ENCODE measurements at places on chromosomes 16 and 17.
A peak's percentile ranks its signal among the peaks of the same experiment; 100 is the strongest.

GRCh38 chr17:41058741-41059140 is 1.2 kb downstream of the KRTAP2-3 start:
- DNase-seq: no peak

GRCh38 chr17:31371511-31372097 is 19.9 kb upstream of the RAB11FIP4 start:
- peak; percentile 13 for DNase-seq

GRCh38 chr17:16150251-16150856 is 65.0 kb downstream of the NCOR1 start:
- DNase-seq: no peak

GRCh38 chr16:88298833-88299745 is 83.7 kb upstream of the ZNF469 start:
- peak; percentile 1 for DNase-seq

GRCh38 chr16:18936727-18937340 is 10.6 kb upstream of the SMG1 start:
- DNase-seq: no peak

GRCh38 chr16:85504242-85504641 is 108.9 kb upstream of the GSE1 start:
- no peak for DNase-seq

- no peak for DNase-seq
These were observed 80.6 kb upstream of the CDH11 start for GRCh38 chr16:65202461-65202860.

GRCh38 chr16:65305266-65305959 is 183.6 kb upstream of the CDH11 start:
- DNase-seq: no peak

GRCh38 chr16:24180451-24180850 is 75.7 kb upstream of the CACNG3 start:
- no peak for DNase-seq

- DNase-seq: no peak
These were observed 33.0 kb downstream of the TBX4 start for GRCh38 chr17:61485067-61485775.

DNA sequence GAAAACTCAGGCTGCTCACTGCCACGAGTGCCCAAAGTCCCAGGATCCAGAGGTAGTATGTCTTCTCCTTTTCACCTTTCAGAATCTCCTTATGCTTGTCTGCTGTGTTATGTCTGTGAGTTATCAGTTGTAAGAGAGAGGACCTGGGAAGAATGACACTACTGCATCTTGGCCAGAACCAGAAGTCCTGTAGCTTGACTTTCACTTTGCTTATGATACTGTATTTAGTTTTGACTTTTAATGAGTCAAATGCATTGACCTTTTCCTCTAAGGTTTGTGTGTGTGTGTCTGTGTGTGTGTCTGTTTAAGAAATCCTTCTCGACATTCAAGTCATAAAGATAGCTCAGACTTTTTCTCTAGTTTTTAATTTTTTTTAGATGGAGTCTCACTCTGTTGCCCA is 43.4 kb downstream of the BMERB1 start:
- DNase-seq: no peak

DNA sequence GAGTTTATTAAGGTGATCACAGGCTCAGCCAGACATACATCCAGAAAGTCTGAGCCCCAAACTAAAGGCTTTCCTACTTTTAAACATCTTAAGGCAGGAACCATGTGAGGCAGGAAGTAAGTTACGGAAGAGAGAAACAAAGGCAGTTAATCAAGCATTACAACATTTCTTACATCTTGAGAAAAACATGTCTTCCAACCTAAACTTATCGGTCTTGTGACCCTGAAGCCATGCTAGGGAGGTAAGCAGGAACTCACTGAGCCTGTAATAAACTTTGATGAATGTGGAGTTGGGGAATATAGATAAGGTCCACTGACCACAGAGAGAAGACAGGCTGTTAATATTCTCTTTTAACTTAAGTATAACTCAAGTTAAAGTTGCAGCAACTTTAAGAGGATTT is 3.5 kb upstream of the ACSM3 start:
- no peak for DNase-seq

DNA sequence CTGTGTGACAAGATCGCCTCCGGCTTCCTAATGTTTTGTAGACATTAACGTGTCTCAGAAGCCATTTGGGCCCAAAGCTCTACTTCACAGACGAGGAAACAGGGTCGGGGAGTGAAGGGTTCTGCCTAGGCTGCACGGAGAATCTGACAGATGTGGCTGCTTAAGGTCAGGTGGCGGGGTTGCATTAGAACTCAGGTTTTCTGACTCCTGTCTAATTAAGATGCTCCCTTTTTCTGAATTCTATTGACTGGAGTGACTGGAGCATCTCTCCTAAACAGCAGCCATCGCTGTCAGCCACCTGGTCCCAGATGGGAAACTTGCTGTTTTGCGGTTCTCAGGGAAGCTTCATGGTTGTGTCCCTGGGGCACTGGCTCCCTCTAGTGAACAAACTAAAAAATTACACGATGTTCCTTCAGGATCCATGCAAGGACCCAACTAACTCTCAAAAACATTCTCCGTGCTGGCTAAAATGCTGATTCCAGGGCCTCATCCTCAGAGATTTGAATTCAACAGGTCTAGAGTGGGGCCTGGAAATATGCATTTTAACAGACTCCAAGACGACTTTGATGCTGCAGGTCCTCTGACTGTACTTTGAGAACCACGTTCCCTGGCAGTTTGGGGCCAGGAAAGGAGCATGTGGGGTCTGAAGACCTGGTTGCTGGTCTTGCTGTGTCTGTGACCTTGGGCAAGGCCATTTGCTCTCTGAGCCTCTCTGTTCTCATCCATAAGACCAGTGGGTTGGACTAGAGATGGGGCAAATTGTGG is 117.4 kb downstream of the IRF8 start:
- peak; percentile 49 for DNase-seq

DNA sequence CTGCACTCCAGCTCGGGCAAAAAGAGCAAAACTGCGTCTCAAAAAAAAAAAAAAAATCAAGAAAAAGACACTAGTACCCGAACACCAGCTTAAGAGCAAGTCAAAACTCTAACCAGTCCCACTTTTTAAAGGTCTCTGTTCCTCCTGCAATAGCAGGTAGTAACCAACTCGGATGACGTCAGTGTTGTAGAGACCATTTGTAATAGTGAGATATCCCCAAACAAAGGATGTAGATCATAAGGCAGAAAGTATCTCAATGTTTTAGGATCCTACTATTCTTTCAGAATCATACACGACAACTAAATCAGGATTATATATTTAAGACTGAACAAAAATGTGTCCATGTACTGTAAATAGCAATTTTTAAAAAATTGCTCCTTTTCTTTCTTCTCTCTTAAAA is 2.4 kb downstream of the JPT1 start:
- peak; percentile 30 for DNase-seq

- DNase-seq: no peak
These were observed 15.7 kb downstream of the FAM117A start for GRCh38 chr17:49748223-49748622.

- no peak for DNase-seq
These were observed 24.9 kb downstream of the ITGB3 start for GRCh38 chr17:47278561-47278960.

DNA sequence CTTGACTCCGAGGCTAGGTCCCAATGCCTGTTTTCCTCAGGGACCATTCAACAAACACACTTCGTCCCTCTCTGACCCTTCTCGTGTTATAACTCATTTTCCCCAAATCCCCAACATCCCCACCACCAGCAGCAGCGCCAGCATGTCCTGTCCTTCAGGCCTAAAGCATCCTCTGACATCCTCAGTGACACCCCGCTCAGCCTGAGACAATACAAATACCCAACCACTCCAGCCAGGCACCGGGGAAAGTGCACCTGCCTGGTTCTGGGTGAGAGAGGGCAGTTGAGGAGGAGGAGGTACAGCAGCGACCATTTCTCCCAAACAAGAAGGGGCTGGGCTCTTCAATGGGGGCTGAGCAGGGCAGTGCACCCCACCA is 4.7 kb downstream of the MNT start:
- no peak for DNase-seq

DNA sequence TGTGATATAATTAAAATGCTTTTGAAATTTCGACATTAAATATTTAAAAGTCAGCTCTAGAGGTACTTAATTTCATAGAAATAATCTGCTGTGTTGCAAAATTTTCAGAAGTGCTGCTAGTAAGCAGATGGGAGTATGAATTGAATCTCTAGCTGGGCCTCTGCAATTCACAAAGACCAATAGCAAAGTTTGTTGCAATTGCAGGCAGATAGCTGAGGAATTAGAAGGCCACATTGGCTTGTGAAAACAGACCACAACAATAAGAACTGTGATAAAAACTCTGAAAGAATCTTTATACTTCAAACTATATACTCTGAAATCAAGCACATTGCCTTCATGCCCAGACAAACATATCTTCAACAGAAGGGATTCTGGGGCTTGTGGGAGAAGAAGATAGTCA is 636.3 kb upstream of the SOX9 start:
- no peak for DNase-seq

DNA sequence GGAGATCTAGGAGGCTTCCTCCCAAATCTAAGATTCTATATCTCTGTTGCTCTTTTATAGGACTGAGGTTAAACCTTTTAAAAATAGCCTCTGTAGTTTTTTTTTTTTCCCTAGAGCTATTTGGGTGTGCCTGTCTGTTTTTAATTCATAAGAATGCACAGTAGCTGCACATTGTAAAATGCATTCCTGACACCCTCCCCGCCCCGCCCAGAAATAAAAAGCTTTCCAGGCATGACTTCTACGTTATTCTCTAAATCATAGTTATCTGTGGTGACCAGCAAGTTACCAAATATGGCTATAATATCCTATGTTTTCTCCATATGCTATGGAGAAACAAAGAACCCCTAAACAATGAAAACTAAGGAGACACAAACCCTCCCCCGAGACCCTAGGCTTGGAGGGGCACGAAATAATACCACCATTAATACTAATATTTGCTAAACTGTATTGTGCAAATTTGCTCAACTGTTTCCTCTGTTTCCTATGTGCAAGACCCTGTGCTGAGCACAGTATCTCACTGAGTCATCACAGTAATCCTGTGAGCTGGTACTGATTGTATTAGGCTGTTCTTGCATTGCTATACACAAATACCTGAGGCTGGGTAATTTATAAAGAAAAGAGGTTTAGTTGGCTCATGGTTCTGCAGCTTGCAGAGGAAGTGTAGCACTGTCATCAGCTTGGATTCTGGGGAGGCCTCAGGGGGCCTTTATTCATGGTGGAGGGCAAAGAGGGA is 388.3 kb downstream of the CA10 start:
- DNase-seq: peak; percentile 4

DNA sequence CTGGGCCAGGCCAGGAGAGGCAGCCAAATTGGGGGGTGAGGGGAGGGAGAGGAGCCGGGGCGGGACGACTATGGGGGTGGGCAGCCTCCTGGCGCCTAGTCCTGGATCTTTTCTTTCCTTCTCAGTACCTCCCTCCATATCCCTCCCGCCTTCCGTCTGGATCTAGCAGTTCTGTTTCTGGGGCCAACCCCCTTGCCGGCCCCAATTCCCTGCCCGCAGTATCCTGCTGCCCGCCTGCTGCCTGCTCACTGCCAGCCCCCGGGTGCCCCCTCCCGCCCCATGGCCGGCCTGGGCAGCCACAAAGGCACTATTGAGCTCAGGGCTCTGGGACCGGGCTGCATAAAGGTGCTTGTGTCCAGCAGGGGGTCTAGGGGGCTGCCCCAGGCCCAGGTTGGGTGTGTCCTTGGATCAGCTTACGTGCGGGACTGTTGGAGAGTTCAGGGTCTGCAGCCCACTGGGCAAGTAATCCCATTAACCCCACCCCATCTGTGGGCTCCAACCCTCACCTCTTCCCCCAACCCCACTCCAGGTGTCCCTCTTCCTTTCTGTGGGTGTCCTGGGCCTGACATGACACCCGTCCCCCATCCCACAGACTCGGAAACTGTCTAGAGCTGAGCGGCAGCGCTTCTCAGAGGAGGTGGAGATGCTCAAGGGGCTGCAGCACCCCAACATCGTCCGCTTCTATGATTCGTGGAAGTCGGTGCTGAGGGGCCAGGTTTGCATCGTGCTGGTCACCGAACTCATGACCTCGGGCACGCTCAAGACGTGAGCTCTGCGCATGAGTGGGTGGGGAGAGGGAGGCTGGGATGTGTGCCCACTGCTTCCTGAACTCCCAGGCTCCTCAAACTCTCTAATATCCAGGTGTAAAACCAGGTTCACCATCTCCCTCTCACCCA is 2.0 kb downstream of the WNK4 start:
- no peak for DNase-seq

- no peak for DNase-seq
These were observed 4.2 kb downstream of the CDRT4 start for GRCh38 chr17:15462976-15463772.

- no peak for DNase-seq
These were observed 76.3 kb upstream of the ZNF469 start for GRCh38 chr16:88306411-88306810.

DNA sequence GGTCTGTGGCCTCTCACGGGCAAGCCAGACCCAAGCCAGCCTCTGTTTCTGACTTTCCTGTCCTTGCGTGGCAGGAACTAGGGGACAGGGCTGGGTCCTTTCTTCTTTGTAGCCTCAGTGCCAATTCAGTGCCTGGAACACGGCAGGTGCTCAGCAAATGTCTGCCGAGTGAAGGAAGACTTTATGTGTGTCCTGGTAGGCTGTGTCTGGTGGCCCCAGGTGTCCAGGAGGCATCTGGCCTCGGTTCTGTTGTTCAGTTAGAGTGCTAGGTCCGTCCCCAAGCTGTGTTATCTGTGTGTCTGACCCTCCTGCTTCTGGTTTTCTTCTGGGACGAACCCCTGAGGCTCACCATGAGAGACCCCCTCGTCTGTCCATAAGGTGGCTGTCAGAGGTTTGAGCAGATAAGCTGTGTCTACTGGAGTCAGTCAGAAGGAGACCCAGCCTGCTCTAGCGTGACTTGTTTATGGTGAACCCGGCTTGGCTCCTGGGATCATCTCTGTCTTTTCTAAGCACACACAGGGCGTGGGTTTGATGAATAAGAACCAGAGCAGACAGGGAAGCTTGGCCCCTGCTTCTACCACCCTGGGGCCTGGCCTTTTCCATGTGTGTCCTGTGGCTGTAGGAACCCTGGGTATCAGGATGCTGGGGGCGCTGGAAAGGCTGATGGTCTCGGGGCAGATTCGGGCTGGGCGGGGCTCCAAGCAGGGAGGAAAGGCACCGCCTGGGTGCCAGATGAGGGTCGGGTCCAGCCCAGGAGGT is 39.3 kb downstream of the ENGASE start:
- DNase-seq: no peak

- no peak for DNase-seq
These were observed 155.9 kb upstream of the DYNLRB2 start for GRCh38 chr16:80384862-80385261.

- DNase-seq: no peak
These were observed 15.4 kb downstream of the CYBC1 start for GRCh38 chr17:82435103-82435502.
